ENCODE measurements at places on chromosomes 2 and 18.

GRCh38 chr2:220106065-220106464 lies 478.6 kb downstream of the SLC4A3 start:
- DNase-seq = no peak

- peak; percentile 18 for DNase-seq
These were observed 9.3 kb upstream of the THADA start for GRCh38 chr2:43605079-43605655.

DNA sequence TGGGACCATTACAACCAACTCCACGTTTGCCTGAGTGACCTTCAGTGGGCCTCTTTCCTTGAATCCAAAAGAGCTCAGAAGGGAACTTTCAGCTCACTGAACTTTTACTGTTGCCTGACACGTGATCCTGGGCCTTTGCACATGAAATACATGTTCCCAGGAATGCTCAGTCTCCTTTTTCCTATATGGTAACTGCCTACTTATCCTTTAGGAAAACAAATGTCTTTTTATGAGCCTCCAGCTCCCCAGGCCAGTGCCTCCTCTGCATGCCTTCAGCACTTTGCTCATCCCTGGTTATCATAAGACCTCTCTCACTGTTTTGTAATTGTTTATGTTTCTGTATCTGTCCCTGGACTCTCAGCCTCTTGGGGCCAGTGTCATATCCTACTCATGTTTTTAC lies 5.1 kb downstream of the PLA2R1 start:
- no peak for DNase-seq

DNA sequence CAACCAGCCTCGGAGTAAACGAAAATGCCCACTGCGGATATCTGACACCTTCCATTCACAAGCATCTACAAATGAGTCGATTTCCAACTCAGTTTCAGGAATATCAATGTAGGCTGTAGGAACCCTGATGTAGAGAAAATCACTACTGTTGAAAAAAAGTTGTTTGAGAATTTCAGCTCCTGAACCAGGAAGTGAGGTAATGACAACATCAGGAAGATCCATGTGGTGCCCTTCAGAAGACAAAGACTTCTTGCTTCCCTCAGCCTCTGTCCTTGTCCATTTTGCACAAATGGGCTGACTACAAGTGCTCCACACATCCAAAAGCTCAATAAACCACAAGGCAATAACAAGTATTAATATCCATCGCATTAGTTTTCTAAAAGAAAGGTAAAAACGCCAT lies 4.7 kb downstream of the DSEL start:
- DNase-seq = no peak

- DNase-seq = no peak
These were observed 216.4 kb downstream of the AGAP1 start for GRCh38 chr2:235709969-235710879.

DNA sequence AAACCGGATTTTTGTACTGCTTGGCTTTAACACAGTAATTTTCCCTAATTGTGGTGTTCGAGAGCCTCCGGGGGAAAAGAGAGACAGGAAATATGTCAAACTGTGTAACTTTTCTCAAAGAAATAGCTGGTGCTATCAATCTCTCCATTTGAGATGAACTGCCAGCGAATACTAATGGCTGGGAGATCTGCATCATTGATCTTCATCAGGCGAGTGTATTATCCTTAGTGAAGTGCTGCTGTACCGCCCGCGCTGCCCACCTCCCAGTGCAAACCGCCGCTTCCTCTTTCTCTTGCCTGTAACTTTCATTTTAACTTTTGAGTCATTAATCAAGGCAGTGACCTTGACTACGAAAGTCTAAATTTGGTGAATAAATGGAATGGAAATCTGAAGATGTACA lies 246.1 kb upstream of the ST6GAL2 start:
- no peak for DNase-seq

- no peak for DNase-seq
These were observed 445.4 kb downstream of the NBAS start for GRCh38 chr2:15115776-15116175.

GRCh38 chr2:239436669-239437335 lies 36.0 kb upstream of the HDAC4 start:
- no peak for DNase-seq

DNA sequence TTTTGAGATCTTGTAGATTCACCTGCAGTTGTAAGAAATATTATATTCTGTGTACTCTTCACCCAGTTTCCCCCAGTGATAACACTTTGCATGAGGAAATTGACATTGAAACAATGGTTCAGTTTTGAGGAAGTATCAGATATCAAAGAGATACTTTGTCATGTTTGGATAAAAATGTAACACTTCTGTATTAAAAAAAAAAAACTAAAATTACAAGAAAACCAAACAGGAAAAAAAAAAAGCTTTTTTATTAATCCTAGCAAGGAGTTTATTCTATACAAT lies 204.0 kb downstream of the ARL4C start:
- DNase-seq = no peak

- no peak for DNase-seq
These were observed 3.9 kb upstream of the MTLN start for GRCh38 chr2:110216199-110216598.

DNA sequence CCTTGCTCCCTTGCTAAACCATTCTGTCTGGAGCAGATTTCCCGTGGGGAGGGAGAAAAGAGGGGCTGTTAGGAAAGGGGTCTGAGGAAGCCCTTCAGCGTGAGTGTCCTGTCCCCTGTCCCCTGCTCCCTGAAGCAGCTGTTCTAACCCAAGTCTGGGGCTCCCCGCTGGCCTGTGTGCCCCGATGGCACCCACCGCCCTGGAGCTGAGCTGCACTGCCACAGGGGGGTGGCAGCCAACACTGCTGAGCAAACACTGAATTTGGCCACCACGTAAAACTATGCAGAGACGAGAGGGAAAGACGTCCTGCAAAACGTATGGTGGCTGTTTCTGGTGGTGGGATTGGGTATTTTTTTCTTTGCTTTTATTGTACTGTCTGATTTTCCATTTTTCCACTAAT lies 17.9 kb downstream of the KCNG2 start:
- no peak for DNase-seq

DNA sequence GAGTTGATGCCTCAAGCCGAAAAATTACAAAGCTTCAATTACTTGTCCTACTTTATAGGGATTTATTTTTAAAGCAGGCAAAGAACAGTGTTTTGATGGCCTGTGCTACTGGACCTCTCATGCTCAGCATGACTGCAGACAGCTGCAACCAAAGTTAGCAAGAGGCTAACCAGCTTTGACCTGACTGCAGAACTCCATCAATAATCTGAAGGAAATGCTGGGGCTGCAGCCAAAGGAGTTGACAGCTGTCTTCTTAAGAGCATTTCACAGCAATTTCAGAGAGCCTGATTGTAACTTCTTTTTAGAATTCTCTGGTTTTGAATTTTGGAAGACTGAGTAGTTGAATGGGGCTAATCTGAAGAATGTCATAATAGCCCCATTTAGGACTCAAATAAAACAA lies 46.5 kb upstream of the SESTD1 start:
- no peak for DNase-seq

GRCh38 chr2:224954980-224955379 lies 87.3 kb downstream of the DOCK10 start:
- DNase-seq = no peak

- DNase-seq = no peak
These were observed 639.8 kb downstream of the TMEM182 start for GRCh38 chr2:103401621-103402020.
